Renal pelvis (tissue), 12 donors: ENCODE measurements at places on chromosomes 3 and 15. TPM values are rescaled to one million over a fixed set of nuclear protein-coding genes. Genes with fewer than 3 reads are reported as not detected.

DNA sequence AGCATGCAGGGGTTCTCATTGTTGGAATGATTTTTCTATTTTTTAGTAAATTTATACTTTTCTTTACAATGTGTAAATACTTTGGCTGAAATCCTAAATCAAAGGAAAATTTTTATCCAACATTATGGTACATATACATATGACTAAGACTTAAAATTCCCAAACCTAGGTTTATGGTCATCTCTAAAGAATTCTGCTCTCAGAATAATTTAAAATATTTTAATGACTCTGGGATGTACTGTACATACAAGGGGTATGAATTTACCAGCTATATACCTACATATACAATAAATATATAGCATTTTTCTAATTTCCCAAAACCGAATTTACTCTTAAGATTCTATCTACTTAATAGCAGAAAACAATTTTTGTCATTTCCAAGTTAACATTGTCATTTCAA, 137.9 kb upstream of the POU1F1 start:
- no peak for DNase-seq

DNA sequence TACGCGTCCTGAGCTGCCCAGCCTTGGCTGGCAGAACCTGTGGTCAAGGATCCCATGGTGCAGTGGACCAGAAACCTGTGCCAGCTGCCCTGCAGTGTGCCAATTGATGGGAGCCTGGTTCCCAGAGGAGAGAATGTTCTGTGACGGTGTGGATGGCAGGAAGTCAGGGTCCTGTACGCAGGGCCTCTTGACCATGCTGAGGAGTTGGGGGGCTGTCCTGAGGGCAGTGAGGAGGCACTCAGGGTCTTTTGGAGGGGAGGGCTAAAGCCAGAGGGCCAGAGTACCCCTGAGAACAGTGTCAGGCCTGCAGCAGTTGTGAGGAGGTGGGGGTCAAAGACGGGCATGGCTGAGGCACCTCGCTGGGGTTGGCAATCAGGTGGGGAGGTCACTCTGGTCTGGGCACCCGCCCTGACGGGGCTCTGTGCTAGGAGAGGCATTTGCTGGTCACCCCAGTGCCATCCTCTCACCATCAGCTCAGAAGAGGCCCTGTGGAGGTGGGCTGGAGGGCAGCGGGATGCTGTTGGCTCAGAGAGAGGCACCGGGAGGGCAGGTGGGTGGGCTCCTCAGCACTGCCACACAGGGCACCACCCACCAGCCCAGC, 61.0 kb downstream of the SCN5A start:
- DNase-seq: no peak

DNA sequence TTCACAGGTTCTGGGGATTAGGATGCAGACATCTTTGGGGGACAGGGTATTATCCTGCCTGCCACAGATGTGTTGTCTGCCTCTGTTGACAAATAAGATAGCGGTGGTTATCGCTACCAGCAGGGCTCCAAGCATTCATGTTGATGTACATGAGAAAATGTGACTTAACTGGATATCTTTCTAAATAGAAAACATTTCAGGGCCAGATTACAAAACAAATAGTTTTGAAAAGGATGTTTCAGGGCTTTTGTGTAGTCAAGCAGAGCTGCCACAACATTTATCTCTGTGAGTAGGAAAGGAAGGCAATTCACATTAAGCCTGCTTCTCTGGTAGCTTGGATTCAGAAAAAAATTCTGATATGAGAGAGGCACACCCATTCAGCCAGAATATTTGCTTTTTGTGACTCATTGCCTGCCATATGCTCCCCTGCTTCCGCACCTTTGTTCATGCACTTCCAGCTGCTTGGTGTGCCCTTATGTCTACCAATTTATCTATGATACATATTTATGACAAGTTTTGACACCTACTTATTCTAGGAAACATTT, 22.8 kb downstream of the PLS1 start:
- no peak for DNase-seq

DNA sequence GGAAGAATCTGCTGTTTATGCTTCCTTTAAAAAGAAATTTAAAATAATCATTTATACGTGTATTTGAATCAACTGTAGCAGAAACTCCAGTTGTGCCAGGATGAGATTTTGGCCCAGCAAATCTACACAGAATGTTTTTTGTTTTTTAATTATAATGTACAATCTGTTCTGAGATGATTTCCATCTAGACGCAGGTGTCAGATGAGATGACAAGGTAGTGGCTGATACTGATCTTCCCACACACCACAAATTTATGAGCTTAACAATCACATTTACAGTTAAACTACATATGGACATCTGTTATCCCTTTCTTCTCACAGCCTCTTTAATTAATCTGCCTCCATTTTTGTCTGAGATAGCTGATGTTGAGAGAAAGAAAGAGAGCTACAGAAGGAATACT, 23.6 kb downstream of the DCLK3 start:
- DNase-seq: no peak

DNA sequence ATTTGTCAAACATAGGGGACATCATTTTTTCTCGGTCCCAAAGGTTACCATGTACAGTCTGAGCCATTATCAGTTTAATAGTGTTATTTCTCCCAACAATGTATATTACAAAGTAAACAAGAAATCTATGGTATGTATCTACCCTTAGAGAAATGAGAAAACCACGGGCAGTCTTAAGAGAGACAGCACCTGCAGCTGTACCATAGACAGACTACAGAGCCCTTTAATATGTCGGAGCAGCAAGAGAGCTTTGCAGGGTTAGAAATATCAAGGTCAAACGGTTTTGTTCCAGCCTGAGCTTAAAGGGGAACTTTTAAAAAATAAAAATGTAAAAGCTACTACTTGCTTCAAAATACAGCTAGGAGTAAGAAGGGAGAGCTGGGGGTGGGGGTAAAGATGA, 53.2 kb downstream of the SH3BP5 start:
- no peak for DNase-seq

GRCh38 chr3:54536450-54536849, 391.4 kb downstream of the LRTM1 start:
- DNase-seq: no peak

DNA sequence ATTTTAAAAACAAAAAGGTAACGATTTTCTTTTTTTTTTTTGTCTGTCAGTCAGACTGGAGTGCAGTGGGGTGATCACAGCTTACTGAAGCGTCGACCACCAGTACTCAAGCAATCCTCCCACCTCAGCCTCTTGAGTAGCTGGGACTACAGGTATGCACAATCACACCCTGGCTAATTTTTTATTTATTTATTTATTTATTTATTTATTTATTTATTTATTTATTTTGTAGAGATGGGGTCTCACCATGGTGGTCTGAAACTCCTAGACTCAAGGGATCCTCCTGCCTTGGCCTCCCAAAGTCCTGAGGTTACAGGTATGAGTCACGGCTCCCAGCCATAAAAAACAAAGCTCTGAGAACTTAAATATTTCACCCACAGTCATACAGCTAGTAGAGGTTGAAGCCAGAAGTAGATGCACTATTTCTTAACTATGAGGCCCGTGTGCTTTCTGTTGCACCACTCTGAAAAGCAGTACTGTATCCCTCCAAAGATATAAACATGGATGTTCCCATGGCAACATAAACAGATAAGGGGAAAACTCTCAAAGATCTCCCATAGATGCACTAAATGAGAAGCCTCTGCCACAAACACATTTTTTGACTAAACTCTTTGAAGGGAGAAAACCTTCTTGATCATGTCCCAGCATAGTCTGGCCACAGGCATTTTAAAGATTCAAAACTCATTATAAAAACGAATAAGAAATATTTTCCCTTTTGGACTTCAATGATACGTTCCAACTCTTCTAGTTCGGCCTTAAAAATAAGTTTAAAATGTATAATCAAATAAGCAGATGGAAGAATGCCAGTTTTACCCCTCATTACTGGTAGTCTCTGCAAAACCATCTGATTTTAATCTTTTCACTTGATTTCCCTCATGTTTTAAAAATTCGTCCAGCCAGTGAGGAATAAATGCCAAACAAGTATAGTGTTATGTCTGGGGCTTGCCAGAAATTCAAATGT, 162.3 kb upstream of the ARHGEF26 start:
- no peak for DNase-seq

DNA sequence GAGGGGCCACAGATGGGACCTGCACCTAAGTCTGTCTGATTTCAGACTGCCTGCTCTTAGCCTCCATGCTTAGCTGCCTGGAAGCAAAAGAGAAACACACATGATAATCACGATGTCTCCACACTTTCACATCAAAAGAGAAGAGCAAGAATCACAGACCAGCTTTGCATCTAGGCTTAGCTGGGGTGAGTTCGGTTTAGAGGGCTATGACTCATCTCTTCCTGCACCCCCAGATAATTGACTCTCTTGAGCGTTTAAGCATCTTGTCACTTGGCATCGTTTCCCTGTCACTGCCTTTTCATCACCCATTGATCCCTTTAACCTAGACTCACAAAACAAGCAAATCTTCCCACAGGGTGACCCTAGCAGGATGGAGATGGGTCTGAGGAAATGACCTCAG, 124.0 kb downstream of the NTRK3 start:
- DNase-seq: no peak

Gene CRABP1
- polyA plus RNA-seq: 51.0 TPM

Gene OIP5
- polyA plus RNA-seq: 9.0 TPM

Gene KCNMB3
- 7.4 TPM for polyA plus RNA-seq

Gene AADACL2
- not detected for polyA plus RNA-seq

Gene CSPG5
- 0.95 TPM for polyA plus RNA-seq
